ENCODE measurements at places on chromosomes 6 and 20.

DNA sequence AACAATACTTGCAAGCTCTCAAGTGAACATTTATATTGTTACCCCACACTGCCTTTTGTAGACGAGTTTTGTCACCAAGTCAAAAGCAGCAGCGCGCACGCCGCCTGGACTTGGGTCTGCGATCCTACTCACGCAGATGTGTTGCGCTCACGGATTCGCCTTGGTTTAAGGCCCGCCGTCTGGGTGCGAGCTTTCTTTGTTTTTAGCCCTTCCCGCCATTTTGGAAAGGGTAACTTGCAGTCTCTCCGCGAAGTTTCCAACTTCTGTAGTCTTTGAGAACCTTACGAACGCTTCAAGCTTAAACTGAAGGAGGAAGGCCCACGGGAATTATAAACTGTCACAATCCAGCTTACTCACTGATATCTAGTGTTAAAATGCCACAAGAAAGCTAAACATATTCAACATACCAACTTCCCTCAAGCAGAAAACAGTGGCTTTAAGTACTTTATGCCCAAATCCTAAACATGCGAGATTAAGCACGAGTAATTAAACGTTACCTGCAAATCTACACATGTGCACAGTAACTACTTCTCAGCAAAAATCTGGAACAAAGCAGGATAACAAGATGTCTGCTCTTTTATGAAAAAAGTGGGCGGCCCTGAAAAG is 80.4 kb upstream of the BTN3A2 start:
- DNase-seq: peak; percentile 42

- DNase-seq: no peak
Observed at GRCh38 chr20:54194724-54195438, 13.0 kb upstream of the PFDN4 start.

DNA sequence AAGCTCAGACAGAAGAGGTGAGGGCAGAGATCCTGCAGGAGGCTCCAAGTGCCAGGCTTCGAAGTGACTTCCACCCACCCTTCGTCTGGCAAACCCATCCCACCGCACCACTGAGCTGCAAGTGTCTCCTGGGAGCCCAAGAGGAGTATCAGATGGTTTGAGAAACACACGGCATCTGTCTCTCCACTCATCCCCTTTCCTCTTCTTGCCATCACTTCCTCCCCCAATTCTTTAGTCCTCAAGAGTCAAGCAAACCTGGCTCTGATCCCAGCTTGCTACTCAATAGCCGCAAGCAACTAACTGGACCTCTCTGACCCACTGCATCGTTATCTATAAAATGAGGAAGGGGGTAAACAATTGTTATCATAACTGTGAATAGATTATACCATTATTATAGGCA is 142.1 kb downstream of the BMP7 start:
- DNase-seq: no peak

DNA sequence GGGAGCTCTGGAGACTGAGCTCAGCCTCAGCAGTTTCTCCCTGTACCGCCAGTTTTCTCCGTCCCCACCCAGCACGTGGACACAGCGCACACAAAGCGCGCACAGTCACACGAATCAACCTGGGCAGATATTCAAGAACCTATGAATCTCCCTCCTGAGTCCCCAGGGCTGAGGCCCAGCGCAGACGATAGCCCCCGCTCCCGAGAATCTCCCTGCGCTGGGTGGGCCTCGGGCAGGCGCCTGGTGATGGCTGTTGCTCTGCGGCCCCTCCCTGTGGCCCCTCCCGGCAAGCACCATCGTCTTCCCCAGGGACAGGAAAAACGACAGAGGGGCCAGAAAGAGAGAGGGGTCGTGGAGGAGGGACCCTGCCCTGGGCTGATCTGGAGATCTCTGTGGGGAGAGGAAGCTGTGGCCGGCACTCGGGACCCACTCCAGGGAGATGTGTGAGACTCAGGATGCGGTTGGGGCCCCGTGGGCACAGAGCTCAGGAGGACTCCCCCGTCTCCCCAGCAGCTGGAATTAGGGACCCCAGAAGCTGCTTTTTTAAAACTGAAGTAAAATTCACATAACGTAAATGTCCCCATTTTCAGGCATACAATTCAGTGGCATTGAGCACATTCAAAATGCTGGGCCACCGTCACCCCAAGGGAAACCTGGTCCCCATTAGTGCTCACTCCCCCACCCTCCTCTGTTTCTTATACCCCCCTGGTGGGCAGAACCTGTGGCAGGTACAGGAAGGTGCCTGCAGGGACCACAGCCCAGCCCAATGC is 330.8 kb downstream of the TAF4 start:
- no peak for DNase-seq

DNA sequence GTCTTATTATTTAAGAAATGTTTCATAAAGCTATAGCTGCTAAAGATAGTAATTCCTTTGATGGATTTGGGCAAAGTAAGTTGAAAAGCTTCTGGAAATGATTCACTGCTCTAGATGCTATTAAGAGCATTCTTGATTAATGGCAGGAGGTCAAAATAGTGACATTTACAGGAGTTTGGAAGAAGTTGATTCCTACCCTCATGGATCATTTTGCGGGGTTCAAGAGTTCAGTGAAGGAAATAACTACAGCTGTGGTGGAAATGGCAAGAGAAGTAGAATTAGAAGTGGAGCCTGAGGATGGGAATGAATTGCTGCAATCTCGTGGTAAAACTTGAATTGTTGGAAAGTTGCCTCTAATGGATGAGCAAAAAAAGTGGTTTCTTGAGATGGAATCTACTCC is 316.1 kb downstream of the UTRN start:
- no peak for DNase-seq

DNA sequence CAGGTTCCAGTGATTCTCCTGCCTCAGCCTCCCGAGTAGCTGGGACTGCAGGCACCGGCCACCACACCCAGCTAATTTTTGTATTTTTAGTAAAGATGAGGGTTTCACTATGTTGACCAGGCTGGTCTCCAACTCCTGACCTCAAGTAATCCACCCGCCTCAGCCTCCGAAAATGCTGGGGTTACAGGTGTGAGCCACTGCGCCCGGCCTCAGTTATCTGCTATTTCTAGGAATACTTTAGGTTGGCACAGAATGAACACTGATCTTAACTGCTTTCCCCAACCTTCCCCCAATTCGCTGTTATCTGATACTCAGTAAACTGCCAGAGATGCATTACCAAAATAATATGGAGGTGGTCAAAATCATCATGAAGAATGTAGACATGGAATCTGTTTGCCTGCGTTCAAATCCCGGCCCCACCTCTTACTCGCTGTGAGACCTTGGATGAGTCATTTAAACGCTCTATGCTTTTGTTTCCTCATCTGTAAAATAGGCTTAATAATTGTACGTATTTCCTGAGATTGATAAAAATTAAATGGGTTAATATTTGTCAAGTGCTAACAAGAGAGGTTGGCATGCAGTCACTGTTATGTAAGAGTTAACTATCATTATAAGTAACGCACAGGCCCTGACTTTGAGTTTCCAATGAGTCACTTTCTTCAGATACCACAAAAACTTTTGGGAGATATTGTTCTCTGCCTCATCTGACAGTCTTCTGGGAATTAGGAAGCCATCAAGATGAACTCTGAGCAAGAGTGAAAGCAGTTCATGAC is 44.5 kb upstream of the NCOA3 start:
- no peak for DNase-seq

DNA sequence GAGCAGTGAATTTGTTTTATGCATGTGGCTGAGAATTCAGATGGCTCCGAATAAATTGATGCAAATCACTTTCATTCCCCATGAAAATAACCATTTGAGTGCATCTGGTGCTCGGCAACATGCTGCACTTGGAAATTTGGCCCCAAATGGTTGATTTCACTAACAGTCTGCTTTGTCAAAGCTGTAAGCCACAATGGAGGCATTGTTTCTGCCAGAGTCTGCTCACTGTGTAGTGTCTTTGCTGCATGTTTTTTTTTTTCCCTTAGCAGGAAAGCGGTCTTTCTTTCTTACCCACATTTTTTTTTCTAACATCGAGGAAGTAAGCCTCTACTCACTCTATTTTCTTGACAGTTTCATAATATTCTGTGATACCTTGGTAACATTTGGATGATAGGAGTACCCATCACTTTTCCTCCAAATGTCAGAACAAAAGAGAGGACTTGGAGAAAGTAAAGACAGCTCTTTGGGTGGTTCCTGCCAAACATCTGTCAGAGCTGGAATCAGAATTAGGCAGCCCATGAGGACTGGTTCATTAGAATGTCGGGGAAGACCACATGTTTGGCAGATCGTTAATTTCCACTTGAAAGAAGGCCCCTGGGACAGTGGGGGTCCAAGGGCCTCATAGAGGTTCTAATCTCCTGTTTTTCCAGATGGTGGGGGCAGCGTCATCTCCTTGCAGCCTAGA is 149.5 kb downstream of the DOK5 start:
- DNase-seq: no peak

DNA sequence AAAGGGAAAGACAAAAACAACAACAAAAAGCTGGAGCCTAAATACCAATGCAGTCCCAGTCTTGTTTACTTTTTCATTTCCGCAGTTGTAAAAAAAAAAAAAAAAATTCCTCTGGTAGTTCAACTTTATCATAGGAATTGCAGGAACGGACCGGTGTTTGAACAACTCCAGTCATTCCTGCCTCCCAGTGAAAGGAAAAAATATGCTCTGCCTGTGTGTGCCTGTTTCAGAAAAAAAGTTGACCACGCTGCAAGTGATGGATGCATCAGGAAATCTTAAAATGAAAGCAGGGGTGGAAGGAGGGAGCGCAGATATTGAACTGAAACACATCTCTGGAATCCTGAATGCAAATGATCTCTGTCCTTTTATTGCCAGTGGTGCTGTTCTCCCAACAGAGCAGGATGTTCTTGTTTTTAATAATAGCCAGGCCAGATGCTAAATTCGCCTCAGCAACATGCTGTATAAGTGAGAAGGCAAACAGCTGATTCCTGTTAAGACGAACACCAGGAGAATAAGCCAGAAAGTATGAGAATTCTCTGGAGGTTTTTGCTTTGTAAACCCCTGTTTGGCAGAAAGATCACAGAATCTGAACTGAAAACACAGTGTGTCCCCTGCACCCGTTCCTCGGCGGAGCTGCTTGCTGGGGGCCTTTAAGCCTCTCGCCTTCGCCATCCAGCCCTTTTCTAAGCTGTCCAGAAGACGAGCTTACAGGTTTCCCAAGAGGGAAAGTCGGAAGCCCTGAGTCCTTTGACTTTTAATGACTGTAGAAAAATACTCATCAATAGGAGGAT is 178.4 kb upstream of the SUPT3H start:
- DNase-seq: no peak

GRCh38 chr20:18663932-18664331 is 76.1 kb downstream of the DTD1 start:
- DNase-seq: no peak

GRCh38 chr20:1809131-1809572 is 86.1 kb upstream of the SIRPA start:
- DNase-seq: no peak

DNA sequence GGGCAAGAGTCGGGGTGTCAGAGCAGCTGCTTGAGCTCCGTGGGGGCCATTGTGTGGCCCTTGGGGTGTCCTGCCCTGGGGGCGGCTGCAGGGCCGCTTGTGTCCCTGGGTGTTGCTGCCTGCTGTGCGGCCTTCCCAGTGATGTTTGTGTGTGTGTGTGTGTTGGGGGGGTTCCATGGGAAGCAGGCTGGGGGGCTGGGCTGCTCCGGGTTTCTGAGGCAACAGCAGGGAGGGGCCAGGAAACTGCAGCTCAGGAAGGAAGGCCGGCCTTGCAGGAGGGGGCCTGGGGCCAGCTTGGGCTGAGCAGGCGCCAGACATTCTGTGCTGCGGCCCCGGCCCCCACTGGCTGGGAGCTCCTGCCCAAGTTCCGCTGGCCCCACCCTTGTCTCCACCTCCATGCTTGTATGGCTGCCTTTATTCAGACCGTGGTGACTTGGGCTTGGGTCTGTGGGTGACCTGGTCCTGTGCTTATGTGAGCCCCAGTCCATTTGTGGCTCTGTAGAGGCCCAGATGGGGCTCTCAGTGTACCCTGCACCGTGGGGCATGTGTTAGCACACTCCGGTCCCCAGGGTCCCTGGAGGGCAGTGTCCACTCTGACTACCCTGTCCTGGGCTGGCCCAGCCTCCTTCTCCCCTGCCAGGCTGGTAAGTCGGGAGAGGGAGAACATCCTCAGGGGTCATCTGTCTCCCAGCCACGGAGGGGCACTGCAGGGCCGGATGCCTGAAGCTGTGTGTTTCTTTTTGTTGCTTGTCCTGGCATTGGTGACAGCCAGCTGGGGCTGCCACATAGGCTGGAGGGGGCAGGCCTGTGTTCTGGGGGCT is 4.6 kb upstream of the SOX18 start:
- peak; percentile 56 for DNase-seq

All from WTC11 (cell line).